ENCODE measurements at places on chromosomes 13 and 19.

DNA sequence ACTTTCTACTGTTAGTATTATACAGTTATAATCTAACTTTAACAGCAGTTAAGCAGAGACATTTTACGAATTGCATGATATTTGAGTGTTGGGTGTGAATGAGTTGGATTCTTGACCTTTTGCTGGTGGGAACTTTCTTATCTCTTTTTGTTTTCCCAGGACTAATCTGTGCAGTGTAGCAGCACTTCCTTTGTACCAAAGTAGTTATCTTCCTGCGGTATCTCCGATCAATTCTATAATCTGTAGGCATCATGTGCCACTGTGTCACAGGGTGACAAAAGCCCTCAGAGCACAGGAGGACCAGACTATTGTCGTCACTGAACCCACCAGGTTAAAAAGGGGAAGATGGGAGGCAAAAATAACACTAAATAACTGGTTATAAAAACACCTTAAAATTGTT is 823.5 kb downstream of the GPC5 start:
- no peak for DNase-seq

DNA sequence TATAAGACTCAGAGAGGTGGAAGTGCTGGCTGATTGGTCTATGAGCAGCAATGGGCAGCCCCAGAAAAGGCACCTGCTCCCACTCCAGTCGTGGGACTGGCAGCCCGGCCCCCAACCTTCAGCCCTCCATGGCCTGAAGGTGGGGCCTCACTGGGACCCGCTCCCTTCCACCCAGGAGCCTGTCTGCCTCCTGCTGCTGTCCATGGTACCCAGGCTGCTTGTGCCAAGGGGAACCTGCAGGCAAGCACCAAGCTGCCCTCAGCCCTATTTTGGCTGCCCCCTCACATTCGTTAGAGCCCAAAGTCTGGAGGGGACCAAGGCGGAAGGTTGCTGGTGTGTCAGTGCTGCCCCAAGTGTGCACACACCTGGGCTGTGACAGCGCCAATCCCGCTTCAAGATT is 2304.9 kb downstream of the PCDH9 start:
- peak; percentile 54 for DNase-seq

- no peak for DNase-seq
Measured at GRCh38 chr13:48896312-48896711, 79.4 kb upstream of the FNDC3A start.

GRCh38 chr19:9700229-9700981 is 25.5 kb upstream of the ZNF562 start:
- DNase-seq: no peak

- DNase-seq: no peak
Measured at GRCh38 chr13:51541809-51542258, 42.4 kb upstream of the WDFY2 start.

GRCh38 chr13:33606692-33607091 is 211.3 kb upstream of the RFC3 start:
- DNase-seq: peak; percentile 23

DNA sequence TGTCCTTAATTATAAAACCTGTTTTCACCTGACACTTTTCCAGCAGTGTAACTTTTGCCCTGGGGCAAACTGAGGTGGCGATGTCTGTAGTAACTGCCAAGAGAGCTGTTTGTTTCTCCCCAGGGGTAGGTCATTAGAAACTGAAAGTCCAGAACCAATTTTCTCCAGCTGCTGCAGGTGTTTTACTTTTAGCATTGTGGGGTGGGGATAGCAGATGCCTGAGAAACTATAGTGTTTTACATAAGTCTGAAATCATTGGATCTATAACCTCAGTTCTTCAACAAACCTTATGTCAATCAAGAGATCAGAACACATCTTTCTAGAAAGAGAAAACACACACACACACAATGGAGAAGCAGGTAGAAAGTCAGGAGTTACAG is 92.7 kb downstream of the LHFPL6 start:
- DNase-seq: no peak

DNA sequence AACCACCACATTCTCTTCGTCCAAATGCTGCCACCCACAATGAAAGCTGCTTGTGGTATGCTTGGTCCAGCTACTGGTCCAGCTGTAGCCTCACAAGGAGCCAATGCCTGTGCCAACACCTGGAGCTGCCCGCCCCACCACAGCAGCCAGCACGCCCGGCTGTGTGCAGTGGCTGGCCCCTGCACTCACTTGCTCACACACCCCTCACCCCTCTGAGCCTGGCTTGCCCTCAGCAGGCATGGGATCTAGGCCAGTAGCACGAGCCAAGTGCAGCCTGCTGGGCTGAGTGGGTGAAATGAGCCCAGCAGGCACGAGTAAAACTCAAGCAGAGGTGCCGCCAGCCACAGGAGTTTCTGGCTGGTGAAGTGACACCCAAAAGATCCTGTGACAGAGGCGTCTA is 2096.4 kb upstream of the PCDH20 start:
- no peak for DNase-seq

DNA sequence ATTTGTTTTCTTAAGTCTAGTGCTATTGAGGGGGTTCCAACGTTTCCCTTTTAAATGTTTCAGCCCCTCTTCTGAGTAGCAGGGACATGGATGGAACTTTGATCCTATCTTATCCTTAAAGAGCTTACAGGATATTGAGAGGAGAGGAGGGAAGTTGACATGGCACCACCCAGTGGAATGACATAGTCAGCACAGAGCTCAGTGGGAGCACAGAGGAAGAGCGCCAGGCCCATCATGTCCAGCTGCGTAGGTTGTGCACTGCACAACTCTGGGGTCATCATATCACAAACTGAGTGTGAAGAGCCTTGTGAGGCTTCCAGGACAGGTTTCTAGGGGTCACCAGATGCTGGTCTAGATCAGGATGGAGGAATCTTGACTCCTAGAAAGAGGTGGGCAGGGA is 4.6 kb upstream of the CDC42EP5 start:
- DNase-seq: no peak

GRCh38 chr19:56341948-56342347 is 27.3 kb upstream of the ZSCAN5A start:
- no peak for DNase-seq

DNA sequence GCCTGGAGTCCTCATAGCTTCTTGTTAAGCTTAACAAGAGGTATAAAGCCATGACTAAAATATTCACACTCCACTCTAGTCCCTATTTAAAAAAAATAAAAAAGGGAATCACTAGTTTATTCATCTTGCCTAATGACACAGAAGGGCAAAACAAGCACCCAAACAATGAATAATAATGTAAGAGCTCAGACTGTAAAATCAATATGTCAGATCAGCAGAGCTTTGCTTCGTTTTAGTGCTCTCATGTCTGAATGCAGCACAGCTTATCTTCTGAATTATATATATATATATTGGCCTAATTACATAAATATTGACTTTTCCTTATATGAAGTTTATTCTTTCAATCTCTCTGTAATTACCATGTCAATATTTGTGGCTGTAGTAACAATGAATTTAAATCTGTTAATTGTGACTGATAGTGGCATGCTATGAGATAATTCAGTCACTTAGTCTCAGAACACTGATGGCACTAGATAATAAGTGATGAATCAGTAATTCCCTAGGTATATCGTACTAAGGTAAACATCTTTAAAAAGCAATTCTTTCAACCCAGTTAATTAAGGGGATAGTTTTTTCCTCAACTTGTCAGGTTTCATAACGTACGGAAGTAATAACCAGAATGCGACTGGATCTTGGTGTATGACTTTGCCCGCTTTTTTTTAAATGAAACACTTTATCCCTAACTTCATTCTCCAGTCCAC is 361.9 kb upstream of the GPC6 start:
- no peak for DNase-seq

DNA sequence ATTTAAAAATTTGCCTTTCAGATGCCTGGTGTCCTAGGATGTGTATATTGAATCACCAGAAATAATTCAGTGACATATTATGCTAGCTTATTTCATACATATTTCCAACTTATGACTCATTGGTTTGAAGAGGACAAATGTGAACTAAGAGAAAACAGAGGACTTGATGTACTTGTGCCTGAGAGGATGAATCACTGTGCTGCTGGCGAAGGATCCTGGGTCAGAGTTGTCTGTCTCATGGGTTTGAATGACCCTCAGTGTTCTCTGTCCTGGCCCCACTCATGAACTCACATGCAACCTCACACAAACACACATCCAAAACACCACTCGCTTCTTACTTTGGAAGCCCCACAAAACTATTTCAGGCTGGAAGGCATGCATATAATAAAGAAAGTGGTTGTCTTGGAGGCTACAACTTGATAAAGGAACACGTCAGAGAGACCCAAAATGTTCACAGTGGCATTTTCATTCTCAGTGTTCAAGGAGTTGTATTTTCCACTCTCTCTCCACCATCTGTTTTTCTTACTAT is 129.0 kb upstream of the SPRY2 start:
- DNase-seq: no peak

- no peak for DNase-seq
Measured at GRCh38 chr19:17341845-17342244, 4.5 kb downstream of the GTPBP3 start.

DNA sequence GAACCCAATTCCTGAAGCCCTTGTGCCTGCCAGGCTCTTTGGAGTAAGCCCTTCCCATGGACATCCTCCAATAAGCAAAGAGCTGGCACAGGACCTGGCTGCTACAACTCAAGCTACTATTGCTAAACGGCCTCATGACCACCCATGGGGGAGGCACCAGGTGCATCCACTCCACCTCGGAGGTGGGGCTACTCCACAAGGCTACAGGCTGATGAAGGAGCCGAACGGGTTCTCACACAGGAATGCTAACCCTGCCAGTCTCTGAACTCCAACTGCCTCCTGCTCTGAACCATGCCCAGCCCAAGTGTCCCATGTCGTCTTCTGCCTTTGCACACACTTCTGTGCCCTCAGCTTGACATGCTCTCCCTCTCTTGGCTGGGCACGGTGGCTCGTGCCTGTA is 10.0 kb downstream of the SYMPK start:
- no peak for DNase-seq

DNA sequence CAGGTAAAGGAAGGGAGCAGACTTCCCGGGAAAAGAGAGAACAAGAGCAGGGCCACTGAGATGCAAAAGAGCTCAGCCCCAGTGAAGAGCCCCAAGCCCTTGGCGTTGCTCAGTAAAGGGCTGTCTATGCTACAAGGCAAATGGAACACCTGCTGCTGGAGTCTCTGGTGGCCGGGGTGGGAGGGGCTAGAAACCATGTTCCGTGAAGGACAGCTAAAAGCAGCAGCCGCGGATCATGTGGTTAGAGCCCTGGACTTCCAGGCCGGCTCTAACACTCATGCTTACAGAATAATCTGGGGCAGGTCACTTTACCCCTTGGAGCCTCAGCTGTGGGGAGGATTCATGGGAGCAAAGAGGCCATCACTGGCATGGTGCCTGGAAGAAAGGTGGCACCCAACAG is 17.8 kb downstream of the POU2F2 start:
- DNase-seq: no peak

GRCh38 chr13:113378825-113379224 is 14.9 kb upstream of the GRTP1 start:
- no peak for DNase-seq

DNA sequence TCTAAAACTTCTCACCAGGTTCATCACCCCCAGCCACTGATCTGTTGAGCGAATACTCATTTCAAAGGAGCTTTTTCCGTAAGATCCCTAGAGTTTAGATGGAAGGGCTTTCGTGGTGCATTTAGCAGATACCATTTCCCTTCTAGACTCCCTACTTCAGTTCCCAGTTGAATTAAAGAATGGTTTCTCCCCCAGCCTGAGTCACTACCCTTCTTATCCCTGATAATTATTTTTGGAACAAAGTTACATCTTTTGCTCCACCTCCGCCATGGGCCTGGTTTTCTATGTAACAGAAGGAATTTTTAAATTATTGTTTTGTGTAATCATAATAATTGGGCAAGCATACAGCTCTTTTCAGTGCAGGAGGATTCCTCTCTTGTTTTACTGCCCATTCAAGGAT is 22.0 kb downstream of the USPL1 start:
- no peak for DNase-seq

- peak; percentile 15 for DNase-seq
Measured at GRCh38 chr13:26558074-26558805, 757 bp downstream of the WASF3 start.

- no peak for DNase-seq
Measured at GRCh38 chr19:6354098-6354674, 7.1 kb upstream of the CLPP start.

- DNase-seq: no peak
Measured at GRCh38 chr13:93851236-93851635, 624.6 kb downstream of the GPC6 start.

GRCh38 chr19:32702010-32702409 is 10.4 kb downstream of the NUDT19 start:
- no peak for DNase-seq

All from WTC11 (cell line).